ENCODE measurements at places on chromosomes 1 and 21.

- no peak for DNase-seq
Observed at GRCh38 chr1:240478536-240478935, 133.4 kb downstream of the GREM2 start.

DNA sequence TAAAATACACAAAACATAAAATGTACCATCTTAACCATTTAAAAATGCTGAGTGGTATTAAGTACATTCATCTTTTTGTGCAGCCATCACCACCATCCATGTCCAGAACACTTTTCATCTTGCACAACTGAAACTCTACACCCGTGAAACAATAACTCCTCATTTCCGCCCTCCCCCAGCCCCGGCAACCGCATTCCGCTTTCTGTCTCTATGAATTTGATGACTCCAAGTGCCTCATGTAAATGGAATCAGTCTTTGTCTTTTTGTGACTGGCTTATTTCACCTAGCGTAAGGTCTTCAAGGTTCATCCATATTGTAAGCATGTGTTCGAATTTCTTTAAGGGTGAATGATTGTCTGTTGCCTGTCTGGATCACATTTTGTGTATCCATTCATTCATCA, 37.2 kb downstream of the SCCPDH start:
- DNase-seq: no peak

DNA sequence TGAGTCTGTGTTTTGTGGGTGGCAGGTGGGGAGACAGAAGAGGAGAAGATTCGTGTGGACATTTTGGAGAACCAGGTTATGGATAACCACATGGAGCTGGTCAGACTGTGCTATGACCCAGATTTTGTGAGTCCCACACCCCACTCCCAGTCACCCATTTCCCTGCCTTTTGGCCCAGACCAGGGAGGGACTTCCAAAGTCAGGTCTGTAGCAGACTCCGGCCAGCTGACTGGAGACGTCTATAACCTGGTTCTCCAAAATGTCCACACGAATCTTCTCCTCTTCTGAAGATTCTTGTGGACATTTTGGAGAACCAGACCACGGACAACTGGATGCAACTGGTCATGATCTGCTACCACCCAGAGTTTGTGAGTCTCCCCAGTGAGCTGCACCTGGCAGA, 1.6 kb downstream of the GSTM5 start:
- no peak for DNase-seq

DNA sequence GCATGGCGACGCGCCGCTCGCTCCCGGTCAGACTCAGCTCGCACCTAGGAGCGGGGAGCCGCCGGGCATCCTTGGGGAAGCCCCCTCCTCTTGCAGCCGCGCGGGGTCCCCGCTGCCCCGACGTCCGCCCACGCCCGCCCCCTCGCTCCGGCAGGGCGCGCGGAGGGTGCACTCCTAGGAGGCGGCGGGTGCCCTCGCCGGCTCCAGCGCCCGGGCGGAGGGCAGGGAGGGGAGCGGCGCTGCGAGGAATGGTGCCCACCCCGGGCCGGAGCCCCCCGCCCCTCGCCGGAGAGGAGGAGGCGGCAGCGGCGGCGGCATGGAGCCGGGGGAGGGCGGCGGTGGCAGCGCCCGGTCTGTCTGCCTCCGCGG, 488 bp downstream of the FAM78B start:
- no peak for DNase-seq

DNA sequence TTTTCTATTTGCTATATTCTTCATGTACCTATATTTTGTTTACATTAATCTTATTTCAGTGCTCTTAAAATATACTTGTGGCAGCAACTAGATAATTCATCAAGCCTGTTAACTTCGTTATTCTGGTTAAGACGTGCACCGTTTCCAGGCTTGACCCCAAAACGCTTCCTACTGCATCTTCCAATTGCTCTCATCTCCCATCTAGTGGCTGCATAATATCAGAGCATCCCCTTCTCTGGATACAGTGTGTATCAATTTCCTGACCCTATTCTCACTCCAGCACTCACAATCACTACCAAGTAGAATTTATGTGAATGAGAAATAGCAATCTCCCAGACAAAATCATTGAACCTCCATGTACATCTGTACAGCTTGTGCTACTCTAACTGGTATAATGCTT, 1280.3 kb upstream of the B3GALT2 start:
- no peak for DNase-seq

- no peak for DNase-seq
Observed at GRCh38 chr1:31413405-31414001, 490 bp downstream of the SERINC2 start.

DNA sequence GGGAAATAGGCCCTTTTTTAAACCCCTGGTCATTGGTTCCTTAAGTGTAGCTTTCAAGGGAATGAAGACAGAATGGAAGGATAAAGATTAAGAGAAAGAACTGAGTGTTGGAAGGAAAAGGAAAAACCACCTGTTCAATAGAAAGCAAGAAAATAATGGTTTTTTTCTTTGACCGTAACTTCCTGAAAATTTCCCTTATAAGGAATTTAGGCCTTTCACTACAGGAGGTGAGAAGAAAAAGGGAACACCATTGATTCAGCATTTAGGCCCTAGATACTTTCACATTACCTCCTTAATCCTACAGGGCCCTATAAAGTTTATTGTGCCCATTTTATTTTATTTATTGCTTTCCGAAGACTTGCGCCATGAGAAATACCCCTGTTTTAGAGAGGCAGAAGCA, 18.9 kb downstream of the KPNA6 start:
- DNase-seq: no peak

- no peak for DNase-seq
Observed at GRCh38 chr1:241695246-241696171, 43.4 kb downstream of the WDR64 start.

DNA sequence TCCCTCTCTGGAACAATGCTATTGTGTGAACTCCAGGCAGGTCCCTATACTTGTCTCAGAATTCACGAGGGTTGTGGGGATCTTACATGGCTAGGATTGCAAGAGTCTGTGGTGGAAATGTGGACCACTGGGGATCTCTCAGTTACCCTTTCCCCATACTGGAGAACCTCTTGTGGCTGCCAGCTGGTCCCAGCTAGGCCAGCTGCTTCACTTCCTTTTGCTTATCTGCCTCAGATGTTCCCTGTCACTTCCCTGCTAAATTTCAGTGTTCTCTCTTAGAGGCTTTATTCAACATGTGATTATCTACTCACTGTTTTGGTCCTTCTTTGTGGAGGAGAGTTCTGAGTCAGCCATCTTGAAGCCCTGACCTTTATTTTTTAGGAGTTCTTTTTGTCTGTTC, 75.9 kb upstream of the SAMD13 start:
- DNase-seq: no peak

DNA sequence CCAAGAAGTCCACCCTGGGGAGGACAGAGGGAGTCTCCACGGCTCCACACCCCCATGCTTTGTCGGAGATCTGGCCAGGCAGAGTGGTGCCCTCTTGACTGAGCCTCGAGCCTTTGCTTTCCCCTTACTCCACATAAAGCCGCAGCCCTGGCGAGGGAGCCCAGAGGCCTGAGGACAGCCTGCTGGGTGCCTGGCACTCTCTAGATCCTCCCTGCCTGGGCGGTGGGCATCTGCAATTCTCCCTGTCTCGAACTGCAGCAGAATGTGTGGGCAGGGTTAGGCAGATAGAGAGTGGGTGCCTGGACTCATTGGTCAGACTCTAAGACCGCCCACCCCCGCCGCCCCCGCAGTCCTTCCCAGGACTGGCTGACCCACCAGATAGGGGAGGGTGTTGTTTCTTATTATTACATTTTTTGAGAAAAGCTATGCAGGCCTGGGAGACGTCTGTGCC, 13.9 kb downstream of the EPHX1 start:
- DNase-seq: no peak

DNA sequence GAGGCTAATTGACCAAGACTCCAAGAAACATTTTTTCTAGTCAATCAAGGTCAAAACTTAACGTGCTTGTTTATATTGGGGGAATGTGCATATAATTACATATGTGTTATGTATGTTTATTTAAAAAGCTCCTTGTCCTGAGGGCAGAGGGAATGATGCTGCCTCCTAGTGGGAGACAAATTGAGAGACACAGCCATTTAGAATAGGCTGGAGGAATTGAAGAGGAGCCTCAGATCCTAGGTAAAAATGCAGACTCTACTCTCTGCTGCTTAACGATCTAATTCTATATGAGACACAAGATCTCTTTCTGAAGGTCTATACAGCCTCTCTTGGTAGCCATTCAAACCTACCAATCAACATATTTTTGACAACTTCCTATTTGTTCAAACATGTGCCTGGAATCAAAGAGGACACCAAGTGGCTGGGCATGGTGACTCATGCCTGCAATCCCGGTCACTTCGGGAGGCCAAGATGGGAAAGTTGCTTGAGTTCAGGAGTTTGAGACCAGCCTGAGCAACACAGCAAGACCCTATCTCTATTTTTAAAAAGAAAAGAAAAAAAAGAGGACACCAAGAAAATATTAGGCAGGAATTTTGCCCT, 136.6 kb upstream of the ZNF648 start:
- no peak for DNase-seq

DNA sequence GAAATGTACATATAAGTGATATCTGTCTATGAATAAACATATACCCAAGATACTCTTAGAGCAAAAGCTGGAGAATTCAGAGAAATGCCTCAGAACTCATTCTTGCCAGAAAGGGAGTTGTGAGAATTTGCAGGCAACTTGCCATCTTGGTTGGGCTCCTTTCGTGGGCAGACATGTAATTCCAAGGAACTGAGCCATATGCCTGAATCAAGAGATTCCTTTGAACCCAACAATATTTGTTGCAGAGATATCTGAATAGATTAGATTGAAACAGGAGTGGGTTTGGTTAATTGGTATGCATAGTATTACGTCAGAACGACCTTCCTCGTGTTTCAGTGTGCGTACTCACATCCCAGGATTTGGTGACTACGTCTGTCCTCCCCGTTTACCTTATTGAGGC, 67.0 kb downstream of the TGFB2 start:
- DNase-seq: no peak

- peak; percentile 84 for DNase-seq
Observed at GRCh38 chr21:26140164-26140579, 30.4 kb downstream of the APP start.

- DNase-seq: no peak
Observed at GRCh38 chr1:194889310-194889709, 1702.9 kb upstream of the B3GALT2 start.

- DNase-seq: no peak
Observed at GRCh38 chr1:69513601-69514000, 54.1 kb upstream of the LRRC7 start.

DNA sequence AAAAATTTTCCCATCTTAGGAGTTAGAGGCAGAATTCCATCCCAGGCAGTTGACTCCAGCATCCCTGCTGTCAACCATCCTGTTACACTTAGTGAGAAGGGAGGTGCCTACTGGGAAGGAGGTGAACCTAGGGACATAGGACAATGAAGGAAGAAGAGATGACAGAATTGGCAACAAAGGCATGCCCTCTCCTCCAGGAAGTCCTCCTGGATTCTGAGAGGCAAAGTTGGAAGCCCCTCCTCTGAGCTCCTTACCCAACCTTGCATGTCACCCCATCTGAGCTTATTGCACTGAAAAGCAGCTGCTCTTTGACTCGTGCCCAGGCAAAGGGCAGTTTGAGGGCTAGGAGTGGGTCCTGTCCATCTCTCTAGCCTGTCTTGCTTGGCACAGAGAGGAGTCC, 66.9 kb downstream of the PAX7 start:
- DNase-seq: no peak

DNA sequence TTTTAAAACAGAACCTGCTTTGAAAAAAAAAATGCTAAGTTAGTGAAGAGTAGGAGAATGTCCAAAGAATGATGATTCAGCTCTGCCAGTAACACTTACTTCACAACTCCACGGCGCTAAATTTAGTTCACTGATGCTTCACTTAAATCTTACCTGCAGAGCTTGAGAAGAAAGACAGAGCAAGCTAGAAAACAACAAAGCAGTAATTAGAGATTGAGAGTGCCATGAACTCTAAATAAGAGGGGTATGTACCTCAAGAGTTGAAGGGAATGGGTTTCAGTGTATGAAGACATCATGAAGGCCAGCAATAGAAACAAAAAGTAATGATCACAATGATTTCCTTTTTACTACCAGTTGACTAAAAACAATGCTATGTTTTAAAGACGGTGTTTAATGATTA, 32.8 kb downstream of the EPRS1 start:
- DNase-seq: no peak

- no peak for DNase-seq
Observed at GRCh38 chr1:69258842-69259241, 308.9 kb upstream of the LRRC7 start.

DNA sequence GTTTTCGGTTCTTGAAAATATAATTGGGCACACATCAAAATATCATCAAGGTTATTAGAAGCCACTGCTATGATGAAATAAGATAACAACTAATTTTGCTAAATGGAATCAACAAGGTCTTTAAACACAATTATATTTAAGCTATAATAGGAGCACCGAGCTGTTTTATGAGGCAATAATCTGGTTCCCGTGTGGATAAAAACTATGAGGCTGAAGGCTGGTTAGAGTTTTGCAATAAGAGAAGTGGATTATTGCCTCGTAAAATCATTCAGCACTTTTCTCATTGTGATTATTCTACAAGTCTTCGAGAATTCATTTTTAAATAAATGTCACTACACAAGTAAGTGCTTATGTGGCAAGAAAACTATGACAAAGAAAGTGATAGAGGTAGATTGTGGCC, 975.7 kb upstream of the ADGRL2 start:
- no peak for DNase-seq

GRCh38 chr21:24844671-24845070, 762.6 kb downstream of the MRPL39 start:
- DNase-seq: no peak

DNA sequence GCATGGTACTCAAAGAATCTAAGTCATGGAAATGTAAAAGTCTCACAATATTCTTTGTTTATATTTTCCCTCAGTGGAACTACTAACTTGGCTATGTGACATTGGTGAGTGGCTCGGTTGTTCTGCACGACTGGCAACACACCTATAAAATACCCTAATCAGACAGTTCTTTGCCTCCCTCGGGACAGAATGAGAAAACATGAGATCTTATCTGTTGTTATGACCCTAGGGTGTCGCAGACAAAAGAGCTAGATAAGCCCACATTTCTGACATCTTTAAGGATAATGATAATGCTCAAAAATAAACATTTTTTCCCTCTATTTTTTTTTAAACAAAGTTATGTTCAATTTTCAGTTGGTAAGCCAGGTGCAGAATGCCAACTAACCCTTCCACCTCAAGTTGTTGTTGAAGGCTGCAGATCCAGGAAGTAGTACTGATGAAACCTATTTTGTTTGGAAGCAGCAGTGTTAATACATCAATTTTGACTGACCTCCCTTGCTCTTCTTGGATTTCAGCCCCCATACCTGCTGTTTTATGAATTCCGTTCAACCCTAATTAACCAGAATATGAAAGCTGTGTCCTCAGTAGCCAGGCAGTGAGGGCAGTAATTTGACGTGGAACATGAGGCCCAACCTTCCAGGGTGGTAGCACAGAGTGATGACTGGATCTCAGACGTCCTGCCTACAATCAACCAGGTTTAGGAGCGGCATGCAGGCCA, 108.7 kb upstream of the DUSP10 start:
- DNase-seq: no peak

- no peak for DNase-seq
Observed at GRCh38 chr1:208008534-208008933, 97.6 kb upstream of the CD34 start.

- no peak for DNase-seq
Observed at GRCh38 chr1:76891931-76892622, 24.8 kb downstream of the ST6GALNAC5 start.
